GM20000 (cell line): ENCODE measurements at places on chromosomes 6 and 20.

DNA sequence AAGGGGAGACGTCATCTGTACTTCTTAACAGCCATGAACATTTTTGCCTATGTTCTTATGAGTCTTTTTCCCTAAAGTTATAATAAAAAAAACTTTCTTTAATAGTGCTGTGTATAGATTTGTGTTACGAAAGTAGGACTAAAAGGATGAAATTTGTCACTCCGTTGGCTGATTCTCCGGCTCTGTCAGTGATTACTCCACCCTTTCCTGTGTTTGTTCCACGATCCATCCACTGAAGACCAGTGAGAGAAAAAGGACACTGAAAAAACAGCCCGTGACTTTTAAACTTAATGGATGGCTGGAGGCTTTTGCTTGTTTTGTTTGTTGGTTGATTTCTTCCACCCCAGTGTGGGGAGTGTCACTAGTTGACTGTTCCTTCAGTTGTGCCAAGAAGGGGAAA is 232.0 kb upstream of the NOX3 start:
- DNase-seq: no peak

DNA sequence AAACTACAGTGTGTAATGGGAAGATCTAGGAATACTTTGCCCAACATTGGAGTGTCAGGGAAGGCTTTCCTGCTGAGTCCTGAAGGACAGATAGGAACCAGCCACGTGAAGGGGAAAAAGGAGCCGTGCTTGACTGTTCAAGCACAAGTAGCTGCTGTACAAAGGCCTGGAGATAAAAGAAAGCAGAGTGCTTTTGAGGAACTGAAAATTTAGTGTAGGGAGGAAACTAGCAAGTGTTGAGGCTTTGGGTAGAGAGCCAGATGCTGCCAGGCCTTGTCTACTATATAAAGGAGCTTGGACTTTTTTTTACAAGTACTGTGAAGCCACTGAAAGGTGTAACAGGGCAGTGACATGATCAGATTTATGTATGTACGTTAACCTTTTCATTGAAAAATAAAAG is 39.0 kb downstream of the DSE start:
- peak; percentile 65 for DNase-seq

- peak; percentile 62 for DNase-seq
These were observed 363.5 kb downstream of the ESR1 start for GRCh38 chr6:152170702-152171667.

DNA sequence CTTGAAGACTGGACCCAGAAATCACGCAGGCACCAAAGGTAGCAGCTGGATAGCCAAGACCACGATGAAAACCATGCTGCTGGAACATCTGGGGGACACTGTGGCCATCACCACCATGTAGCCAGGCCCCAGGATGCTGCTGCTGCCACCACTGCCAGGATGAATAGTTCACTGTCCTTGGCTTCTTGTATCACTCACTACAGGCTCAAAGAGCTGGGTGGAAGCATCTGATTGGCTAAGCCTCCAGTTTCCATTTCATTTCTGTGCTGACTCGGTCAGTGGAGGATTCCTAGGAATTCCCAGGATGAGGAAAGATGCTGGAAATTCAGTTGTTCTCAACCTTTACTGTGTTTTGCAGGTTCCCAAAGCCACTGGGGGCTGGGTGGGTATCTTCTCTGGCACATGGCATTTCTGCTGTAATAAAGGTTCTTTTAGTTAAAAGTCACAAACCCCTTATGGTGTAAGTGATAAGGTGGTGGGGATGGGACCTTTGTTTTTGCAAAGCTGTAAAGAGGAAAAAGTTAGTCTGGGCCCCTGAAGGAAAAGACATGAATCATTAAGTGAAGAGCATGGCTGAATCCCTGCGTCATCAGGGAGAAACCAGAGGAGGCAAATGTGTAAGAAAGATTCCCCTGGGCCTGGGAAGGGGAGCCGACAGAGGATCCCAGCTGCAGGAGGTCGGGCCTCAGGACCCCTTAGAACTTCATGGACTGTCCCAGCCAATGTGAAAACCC is 75.6 kb upstream of the RNF24 start:
- no peak for DNase-seq

GRCh38 chr6:143426026-143426425 is 24.5 kb downstream of the ADAT2 start:
- no peak for DNase-seq
